ENCODE measurements at places on chromosomes 7 and 10.

GRCh38 chr7:12469568-12469967, 65.9 kb upstream of the VWDE start:
- no peak for DNase-seq
- H3K27me3 ChIP-seq = no peaks in the 10 kb centered on the region
- H3K4me1 ChIP-seq = no peaks in the 10 kb centered on the region

DNA sequence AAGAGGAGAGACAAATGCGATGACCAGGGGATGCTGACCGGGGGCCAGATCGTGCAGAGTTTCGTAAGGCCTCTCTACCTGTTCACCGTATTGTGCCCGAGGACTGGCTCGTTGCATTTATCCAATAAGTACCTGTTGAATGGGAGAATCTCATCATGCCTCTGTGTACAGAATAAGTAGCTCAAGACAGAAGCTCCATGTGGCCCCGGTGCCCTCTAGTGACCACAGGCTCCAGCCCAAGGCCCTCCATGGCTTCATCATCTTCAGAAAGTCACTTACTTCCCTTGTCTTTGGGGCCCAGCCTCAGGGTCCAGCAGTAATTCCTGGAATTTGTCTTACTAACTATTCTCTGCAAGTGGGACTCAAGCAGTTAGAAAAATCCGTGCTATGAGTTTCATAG, 151.0 kb downstream of the CHN2 start:
- no peaks in the 10 kb centered on the region for H3K4me1 ChIP-seq
- H3K4me3 ChIP-seq = no peak overlapping the region
- no peaks in the 10 kb centered on the region for H3K36me3 ChIP-seq
- H3K27me3 ChIP-seq = no peaks in the 10 kb centered on the region
- DNase-seq = no peak

DNA sequence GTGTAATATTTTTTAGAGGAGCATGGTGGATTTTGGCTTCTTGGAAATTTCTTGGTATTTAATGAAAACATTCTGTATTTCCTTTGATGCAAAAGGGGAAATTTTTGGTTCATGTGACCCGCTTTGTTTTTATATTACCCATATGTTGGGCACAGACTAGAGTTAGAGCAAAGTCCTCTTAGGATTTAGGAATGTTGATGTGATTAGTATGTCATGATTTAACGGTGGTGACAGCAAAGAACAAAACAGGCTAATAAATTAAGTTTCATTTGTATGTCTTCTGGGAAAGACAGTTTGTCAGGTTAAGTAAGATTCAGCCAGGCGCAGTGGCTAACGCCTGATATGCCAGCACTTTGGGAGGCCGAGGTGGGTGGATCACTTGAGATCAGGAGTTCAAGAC, 304.6 kb downstream of the REEP3 start:
- H3K27ac ChIP-seq = no peak overlapping the region
- no peaks in the 10 kb centered on the region for H3K4me1 ChIP-seq
- H3K27me3 ChIP-seq = no peaks in the 10 kb centered on the region
- DNase-seq = no peak
- no peaks in the 10 kb centered on the region for H3K36me3 ChIP-seq
- H3K4me3 ChIP-seq = no peak overlapping the region

DNA sequence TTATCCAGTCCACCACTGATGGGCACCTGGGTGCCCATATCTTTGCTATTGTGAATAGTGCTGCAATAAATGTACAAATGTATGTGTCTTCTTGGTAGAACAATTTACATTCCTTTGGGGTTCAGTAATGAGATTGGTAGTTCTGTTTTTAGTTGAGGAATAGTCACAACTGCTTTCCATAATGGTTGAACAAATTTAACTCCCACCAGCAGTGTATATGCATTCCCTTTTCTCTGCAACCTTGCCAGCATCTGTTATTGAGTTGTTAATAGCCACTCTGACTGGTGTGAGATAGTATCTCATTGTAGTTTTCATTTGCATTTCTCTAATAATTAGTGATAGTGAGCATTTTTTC, 27.8 kb downstream of the COA1 start:
- no peaks in the 10 kb centered on the region for H3K27me3 ChIP-seq
- H3K4me3 ChIP-seq = no peak overlapping the region
- no peak overlapping the region for H3K27ac ChIP-seq
- no peaks in the 10 kb centered on the region for H3K36me3 ChIP-seq
- no peak for DNase-seq
- no peaks in the 10 kb centered on the region for H3K4me1 ChIP-seq

GRCh38 chr7:2819954-2820397, 24.1 kb downstream of the GNA12 start:
- H3K4me3 ChIP-seq = no peak overlapping the region
- H3K27ac ChIP-seq = peak overlapping the region; percentile 59
- no peak for DNase-seq
- no peaks in the 10 kb centered on the region for H3K36me3 ChIP-seq
- peaks cover 11% of the 10 kb centered on the region for H3K4me1 ChIP-seq
- H3K27me3 ChIP-seq = no peaks in the 10 kb centered on the region

GRCh38 chr10:51007781-51008180, 66.5 kb upstream of the PRKG1 start:
- H3K4me1 ChIP-seq = no peaks in the 10 kb centered on the region
- no peak for DNase-seq
- H3K27me3 ChIP-seq = no peaks in the 10 kb centered on the region
- no peaks in the 10 kb centered on the region for H3K36me3 ChIP-seq

GRCh38 chr10:103818105-103818504, 37.3 kb downstream of the SH3PXD2A start:
- H3K4me1 ChIP-seq = no peaks in the 10 kb centered on the region
- no peaks in the 10 kb centered on the region for H3K36me3 ChIP-seq
- H3K27ac ChIP-seq = no peak overlapping the region
- no peaks in the 10 kb centered on the region for H3K27me3 ChIP-seq
- DNase-seq = no peak
- H3K4me3 ChIP-seq = no peak overlapping the region

- DNase-seq = no peak
- H3K36me3 ChIP-seq = no peaks in the 10 kb centered on the region
- no peaks in the 10 kb centered on the region for H3K4me1 ChIP-seq
- no peaks in the 10 kb centered on the region for H3K27me3 ChIP-seq
Measured at GRCh38 chr10:58827381-58827780, 314.7 kb downstream of the BICC1 start.

- H3K36me3 ChIP-seq = no peaks in the 10 kb centered on the region
- H3K4me3 ChIP-seq = no peak overlapping the region
- H3K4me1 ChIP-seq = no peaks in the 10 kb centered on the region
- no peaks in the 10 kb centered on the region for H3K27me3 ChIP-seq
- no peak overlapping the region for H3K27ac ChIP-seq
Measured at GRCh38 chr10:1677307-1677939, 59.9 kb downstream of the ADARB2 start.

GRCh38 chr10:92263396-92263795, 27.5 kb downstream of the CPEB3 start:
- H3K4me3 ChIP-seq = no peak overlapping the region
- H3K27ac ChIP-seq = no peak overlapping the region
- H3K36me3 ChIP-seq = no peaks in the 10 kb centered on the region
- no peak for DNase-seq

DNA sequence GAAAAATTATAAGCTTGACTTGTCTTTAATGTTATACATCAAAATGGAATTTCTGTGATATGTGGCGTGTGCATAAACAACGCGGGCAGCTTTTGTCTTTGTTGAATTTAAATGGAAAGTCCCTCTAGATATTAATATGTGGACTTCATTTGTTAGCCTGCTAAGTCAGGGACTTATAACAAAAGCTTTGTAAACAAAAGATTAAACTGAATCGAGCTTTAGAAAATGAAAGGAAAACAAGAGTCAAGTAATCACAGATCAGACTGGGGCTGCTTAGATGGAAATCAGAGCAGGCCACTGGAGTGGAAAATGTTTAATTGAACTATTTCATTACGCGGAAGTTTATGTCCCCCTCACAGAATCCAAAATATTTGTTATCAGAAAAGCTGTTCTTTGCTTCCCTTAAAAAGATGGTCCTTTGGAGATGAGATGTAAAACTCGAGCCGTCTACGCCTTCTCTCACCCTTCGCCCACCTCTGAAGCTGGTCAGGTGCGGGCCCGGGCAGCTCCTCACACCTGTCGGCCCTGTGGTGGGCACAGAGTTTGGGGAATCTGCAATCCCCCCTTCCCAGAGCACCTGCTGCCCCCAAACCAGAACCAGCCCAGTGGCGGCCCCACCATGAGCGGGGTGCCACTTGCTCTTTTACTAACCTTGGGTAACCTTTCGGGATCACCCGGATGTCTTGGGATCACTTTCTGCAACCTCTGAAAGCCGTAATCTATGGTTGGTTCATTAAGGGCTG, 116.2 kb downstream of the EBF3 start:
- H3K27ac ChIP-seq = no peak overlapping the region
- H3K27me3 ChIP-seq = no peaks in the 10 kb centered on the region
- no peaks in the 10 kb centered on the region for H3K4me1 ChIP-seq
- H3K4me3 ChIP-seq = no peak overlapping the region

DNA sequence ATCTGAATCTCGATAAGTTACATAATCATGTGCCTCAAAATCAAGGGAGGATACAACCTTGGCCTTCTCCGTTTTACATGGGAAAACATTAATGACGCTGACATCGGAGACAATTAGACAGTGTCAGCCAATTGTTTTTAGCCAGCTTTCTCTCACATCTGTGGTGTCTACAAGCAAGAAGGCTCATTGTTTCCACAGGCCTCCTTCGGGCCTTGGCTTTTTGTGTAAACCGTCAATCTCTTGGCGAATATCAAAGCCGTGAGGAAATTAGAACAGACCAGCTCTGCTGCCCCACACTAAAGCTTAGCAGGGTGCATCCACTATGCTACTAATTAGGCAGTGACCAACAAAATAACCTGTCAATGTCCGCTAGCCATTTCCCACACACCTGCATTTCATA, 43.2 kb downstream of the VAX1 start:
- no peaks in the 10 kb centered on the region for H3K27me3 ChIP-seq
- H3K4me3 ChIP-seq = no peak overlapping the region

GRCh38 chr10:88200312-88201032, 337.0 kb downstream of the PTEN start:
- H3K27me3 ChIP-seq = no peaks in the 10 kb centered on the region
- DNase-seq = no peak
- H3K4me1 ChIP-seq = peaks cover 6% of the 10 kb centered on the region
- no peaks in the 10 kb centered on the region for H3K36me3 ChIP-seq
- no peak overlapping the region for H3K27ac ChIP-seq
- no peak overlapping the region for H3K4me3 ChIP-seq

GRCh38 chr10:102395400-102396316, at the start of gene NFKB2:
NFKB2 (plus strand) TSS chr10:102395705; CDS start chr10:102395960, 255 bp downstream.
- H3K4me1 ChIP-seq = no peaks in the 10 kb centered on the region
- H3K27me3 ChIP-seq = no peaks in the 10 kb centered on the region

GRCh38 chr7:64618785-64619456, 47.0 kb upstream of the ZNF107 start:
- no peaks in the 10 kb centered on the region for H3K27me3 ChIP-seq
- H3K36me3 ChIP-seq = no peaks in the 10 kb centered on the region
- no peak overlapping the region for H3K4me3 ChIP-seq
- no peak overlapping the region for H3K27ac ChIP-seq
- H3K4me1 ChIP-seq = no peaks in the 10 kb centered on the region

- H3K4me3 ChIP-seq = no peak overlapping the region
- no peaks in the 10 kb centered on the region for H3K27me3 ChIP-seq
- DNase-seq = no peak
- peaks cover 17% of the 10 kb centered on the region for H3K4me1 ChIP-seq
- peak overlapping the region; percentile 92 for H3K27ac ChIP-seq
- no peaks in the 10 kb centered on the region for H3K36me3 ChIP-seq
Measured at GRCh38 chr7:140537750-140538482, 58.6 kb upstream of the MKRN1 start.

- H3K36me3 ChIP-seq = no peaks in the 10 kb centered on the region
- no peak overlapping the region for H3K4me3 ChIP-seq
- H3K4me1 ChIP-seq = no peaks in the 10 kb centered on the region
- no peak for DNase-seq
- peak overlapping the region; percentile 27 for H3K27ac ChIP-seq
Measured at GRCh38 chr10:116756277-116756676, 13.9 kb upstream of the HSPA12A start.

DNA sequence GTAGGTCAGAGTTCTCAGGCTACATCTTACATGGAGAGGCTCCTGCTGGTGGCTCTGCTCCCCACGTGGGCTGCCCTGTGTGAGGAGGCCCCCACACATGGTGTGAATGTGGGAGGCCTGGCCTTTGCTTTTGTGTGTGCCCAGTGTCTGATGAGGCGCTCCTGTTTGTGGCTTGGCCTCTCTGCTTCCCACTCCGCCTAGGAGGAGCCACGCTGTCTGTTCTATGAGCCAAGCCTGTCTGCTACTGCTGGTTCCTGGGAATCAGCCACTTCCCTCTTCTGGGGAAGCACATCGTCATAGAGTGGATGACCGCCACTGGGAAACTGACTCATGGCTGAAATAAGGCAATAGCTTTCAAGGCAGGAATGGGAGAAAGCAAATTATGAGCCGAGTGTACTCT, 87.1 kb downstream of the CYP26A1 start:
- H3K4me1 ChIP-seq = no peaks in the 10 kb centered on the region
- no peak for DNase-seq
- no peaks in the 10 kb centered on the region for H3K27me3 ChIP-seq
- H3K27ac ChIP-seq = no peak overlapping the region
- no peaks in the 10 kb centered on the region for H3K36me3 ChIP-seq

DNA sequence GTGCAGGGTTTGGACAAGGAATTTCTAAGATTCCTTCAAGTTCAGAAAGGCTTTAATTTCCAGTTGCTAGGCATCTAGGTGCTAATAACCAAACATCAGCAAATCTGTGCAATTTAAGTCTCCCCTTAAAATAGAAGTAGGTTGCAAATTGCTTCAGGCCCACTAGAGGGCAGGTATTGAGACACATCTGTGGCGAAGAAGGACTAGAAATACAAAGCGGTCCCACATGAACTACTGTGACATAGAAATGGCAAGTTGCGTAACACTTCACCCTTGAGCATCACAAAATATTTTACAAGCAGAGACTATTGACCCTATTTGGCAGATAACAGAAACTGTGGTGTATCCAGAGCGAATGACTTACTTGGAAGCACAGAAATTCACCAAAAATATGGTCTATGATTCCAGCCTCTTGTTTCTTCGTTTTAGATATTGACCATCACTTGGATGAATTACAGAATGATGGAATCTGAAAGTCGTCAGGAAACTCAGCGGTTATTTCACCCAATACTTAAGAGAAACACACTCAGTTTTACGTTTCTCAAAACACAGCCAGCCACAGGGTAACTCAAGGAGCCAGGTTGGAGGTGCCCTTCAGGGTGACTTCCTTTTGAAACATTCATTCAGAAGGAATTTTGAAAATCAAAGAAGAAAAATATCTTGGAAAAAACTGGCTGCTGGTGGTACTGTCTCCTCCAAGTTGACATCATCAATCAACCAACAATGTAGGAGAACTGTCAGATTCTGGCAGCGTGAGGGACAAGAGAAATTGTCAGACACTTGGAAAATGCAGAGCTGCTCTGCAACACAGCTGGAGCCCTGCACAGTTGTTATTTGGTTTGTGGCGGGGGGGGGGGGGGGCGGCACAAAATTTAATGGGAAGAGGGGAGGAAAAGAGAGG, 256.3 kb upstream of the MINDY3 start:
- no peaks in the 10 kb centered on the region for H3K36me3 ChIP-seq
- H3K4me3 ChIP-seq = no peak overlapping the region
- H3K27me3 ChIP-seq = no peaks in the 10 kb centered on the region
- no peak overlapping the region for H3K27ac ChIP-seq
- H3K4me1 ChIP-seq = no peaks in the 10 kb centered on the region

GRCh38 chr7:7996568-7996967, 28.0 kb downstream of the GLCCI1 start:
- no peak overlapping the region for H3K27ac ChIP-seq
- H3K27me3 ChIP-seq = no peaks in the 10 kb centered on the region
- H3K4me1 ChIP-seq = no peaks in the 10 kb centered on the region
- DNase-seq = no peak
- no peak overlapping the region for H3K4me3 ChIP-seq
